ENCODE measurements at places on chromosomes 12 and 14.

DNA sequence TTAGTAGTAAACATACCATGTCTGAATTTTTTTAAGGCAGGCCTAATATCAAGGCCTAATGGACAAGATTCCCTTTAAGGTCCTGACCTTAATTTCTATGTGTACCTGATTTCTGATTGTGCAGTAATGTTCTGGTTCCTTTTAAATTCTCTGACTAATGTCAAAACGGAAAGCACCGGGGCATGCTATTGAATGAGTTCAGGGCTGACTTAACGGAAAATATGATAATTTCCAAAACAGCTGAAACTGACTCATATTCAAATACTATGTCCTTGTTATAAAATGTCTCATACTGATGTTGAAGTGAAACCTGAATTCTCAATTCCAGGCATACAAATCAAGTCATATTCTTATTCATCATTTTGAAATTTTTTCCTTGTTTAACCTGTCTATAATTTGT is 6.7 kb downstream of the TAS2R43 start:
- DNase-seq = no peak

DNA sequence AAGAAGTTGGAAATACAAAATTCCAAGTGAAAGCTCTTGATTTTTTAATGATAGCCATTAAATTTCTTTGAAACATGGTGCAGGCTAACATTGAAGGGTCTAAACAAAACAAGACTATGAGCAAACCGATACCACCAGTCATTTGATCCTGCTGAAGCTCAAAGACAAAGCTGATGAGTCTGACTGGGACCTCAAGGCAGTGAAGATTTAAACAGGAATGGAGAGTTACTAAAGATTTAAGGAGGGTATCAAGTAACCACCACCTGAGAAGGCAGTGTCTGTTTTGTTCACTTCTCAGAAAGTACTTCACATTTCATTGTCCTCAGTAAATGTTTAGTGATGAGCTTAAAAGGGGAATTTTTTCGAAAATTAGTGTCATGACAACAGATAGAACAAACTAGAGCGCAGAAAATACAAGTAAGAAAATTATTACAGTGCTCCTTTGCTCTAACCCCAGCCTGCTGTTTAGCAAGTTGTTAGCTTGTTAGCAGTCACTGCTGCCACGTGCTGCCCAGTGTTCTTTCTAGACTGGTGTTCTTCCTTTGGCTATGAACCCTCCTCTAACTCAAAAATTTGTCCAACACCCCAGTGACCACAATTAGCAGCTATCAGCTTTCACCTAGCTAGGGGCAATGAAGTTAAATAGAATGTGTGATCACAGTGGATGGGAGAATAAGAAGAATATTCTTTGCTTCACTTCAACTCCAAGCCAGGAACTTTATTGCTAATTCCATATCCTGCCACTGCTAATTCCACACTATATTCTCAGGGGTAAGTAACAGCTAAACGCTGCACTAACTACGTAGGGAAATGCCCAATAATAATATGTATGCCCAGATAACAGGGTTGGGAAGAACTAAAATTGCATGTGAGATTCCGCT is 41.1 kb downstream of the YAF2 start:
- DNase-seq = no peak

GRCh38 chr14:63543826-63544406 is 739 bp upstream of the PPP2R5E start:
- DNase-seq = no peak

DNA sequence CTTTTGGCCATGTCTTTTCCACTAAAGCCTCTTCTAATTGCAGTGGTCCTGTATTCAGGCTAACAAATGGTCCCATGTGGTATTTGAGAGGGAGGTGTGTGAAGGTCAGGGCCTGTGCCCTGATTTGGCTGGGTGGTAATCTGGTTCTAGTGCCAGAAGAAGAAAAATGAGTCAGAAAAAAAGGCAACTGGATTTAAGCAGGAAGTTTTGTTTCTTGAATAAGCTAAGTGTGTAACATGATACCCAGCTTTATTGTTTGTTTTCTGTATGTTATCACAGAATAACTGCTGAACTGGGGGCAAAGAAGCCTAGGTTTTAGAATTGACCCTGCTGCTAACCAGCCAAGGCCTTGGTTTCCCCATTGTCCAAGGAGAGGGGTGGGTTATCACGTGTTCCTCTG is 134.0 kb downstream of the ANO6 start:
- no peak for DNase-seq

DNA sequence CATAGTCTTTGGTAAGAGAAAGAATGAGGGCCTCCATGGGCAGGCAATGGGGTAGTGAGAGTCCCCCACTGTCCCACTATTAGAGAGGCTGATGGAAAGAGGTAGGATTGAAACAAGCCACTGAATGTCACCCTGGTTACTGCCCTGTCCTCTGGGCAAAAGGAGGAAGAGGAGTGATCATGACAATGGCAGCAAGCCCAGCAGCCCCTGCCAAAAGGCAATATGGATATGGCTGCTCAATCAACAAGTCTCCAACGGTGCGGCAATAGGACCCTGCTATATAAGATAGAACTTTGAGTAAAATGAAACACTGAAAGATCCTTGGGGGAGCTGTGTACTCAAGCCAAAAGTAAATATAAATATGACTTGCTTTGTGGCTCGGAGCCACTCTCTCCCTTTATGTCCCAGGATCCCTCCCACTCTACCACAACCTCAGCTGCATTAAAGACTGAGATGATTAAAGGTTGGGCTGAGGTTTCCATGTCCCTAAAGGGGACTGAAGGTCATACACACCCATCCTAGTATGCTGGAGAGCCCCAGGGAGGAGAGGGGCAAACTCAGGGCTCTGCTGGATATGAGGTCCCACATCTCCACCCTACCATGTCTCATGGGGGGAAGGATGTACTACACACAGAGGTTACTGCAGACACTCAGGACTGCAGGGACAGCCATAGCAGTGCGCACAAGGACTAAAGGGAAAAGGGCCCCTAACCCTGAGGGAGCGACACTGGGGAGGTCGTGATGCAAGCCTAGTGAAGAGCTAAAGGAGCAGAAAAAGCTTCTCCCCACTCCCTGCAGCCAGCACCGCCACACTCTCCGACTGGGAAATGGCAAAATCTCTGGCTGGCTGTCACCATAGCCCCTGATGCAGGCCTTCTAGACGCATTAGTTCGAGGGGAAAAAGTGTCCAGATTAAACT is 5.9 kb downstream of the POMT2 start:
- no peak for DNase-seq

DNA sequence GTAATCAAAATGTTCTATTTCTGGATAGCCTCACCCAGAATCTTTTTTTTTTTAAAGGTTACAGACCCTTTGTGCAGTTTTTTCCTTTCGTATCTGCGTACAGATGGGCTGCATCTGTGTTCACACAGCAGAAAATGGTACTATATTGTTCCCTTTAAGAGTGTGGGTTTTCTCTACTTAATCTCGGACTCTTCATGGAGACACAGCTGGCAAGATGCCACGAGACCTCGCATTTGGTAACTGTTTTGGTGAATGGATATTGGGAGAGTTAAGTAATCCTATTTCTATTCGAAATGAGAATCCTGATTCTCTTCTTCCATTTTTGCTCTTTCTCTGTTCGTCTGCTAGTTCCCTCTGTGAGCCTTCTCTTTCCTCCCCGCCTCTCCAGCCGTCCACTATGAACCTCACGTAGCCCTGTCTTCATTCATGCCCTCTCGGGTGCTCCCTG is 85.7 kb downstream of the SAMD4A start:
- DNase-seq = peak; percentile 54

DNA sequence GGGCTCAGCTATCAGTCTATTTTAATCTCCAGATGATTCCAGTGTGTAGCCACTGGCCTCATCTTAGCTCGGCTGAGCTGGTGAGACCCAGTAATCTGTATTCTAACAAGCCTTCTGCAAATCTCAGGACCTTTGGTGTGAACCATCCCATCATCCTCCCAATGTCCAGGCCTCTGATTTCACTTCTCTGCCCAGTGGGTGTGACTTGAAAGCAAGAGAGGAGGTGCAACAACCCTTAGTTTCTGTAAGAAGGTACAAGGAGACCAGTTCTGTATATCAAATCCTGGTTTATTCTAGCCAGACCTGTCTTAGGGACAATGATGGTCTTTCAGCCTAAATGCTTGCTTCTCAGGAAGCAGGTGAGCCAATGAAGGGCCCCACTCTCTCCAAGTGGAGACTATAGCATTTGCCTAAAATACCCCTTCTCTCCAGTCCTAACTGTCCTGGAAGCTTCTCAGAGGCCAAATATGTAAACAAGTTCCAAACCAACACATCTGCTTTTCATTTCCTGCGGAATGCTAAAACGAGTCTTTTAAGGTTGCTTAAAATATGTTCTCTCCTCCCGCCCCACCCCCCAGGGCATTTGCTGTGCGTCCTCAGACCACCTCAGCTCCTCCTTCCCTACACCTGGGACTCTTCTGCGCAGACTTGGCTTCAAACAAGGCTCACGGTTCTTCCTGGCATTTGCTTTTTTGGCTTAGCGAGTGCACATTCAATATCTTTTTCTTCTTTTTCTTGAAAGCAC is 78.4 kb upstream of the FUT8 start:
- peak; percentile 17 for DNase-seq

DNA sequence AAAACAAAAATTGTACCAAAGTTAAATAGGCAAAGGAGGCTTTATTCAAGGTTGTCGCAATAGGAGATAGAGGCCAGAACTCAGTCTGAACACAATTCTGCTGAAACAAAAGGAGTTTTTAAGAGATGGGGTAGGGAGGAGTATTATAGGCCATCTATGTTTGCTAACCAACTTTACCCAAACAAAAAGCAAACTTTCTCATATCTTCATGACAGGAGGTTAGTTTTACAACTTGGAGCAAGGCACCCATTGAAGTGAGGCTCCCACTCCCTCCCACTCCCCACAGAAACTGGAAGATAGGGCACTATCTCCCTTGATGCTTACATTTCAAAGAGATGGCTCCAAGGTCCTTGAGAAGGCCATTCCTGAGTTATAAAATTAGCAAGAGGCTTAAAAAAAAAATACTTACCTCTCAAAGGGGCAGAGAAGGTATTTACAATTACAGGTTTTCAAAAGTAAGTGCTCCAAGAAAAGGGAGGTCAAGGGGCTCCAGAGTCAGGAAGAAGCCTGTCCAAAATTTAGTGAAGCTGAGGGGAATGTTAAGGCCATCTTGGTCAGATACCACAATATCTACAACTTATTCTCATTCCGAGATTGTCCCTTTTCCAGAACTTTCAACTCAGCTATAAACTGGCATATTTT is 84.4 kb upstream of the DHRS4 start:
- DNase-seq = no peak

DNA sequence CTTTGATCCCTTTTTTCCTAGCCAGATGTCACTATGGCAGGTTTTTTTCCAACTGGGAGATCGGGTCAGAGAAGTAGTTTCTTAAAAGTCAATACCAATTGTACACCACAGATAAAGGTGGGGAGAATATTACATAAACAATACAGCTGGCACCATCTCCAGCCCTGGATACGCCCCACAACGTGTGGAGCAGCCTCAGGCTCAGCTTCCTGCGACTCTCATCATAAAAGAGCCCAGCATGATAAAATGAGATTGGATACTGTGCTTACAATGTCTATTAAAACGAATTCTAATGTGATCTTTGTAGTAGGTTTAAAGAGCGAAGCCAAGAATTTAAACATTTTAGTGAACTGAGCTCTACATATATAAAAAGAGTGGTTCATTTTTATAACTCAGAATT is 21.5 kb downstream of the EFCAB11 start:
- no peak for DNase-seq

DNA sequence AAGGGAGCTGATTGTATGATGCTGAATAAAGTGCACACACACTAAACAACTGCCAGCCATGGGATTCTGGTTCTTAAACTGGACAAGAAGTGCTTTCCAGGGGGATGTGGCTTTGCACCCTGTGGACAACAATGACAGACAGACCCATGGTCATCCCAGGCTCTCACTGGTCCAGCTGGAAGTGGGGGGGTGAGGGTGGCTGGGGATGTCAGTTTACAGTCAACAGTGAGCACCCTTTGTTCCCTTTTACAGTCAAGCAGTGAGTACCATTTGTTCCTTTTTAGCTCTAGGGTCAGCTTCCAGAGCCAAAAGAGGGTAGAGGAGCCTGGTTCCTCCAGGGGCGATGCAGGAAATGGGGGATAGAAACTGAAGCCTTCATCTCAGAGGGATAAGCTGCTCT is 100.7 kb downstream of the SMOC1 start:
- no peak for DNase-seq

DNA sequence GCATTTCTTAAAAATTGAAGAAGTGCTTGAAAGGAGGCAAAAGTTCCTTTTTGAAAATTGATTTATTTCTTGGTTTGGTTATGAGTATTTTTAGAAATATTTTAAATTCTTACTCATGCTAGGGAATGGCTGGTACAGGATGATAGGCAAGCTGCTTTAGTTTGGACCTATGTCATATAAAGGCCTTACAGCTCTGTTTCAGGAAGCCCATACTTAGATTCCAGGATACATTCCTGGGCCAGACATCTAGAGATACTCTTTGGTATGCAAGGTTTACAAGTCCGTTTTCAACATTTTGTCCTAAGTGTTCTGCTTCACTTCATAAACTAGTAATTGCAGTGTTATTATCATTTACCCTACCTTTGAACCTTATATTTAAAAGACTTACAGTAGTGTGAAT is 186.8 kb downstream of the FUT8 start:
- DNase-seq = no peak

DNA sequence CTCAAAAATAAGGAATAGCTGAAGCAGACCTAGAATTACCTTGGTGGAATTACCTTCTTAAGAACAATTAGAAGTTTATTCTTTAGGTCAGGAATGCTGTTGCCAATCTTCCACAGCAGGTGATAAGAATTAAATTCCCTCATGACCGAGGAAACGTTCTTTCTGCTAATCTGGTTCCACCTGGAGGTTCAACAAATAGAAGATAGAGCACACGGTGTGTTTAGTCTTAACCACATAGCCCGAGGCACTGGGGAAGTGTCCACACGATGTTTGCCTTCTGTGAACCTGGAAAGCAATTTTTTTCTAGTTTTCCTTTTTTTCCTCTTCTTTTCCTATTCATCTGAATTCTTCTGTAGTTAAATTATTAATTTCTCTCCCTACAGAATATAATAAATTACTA is 906.9 kb downstream of the NRXN3 start:
- no peak for DNase-seq

GRCh38 chr12:52601671-52602070 is 408 bp upstream of the KRT72 start:
- no peak for DNase-seq

- DNase-seq = no peak
These were observed 3.1 kb downstream of the CACNA2D4 start for GRCh38 chr12:1915082-1915968.

- DNase-seq = peak; percentile 72
These were observed 26.2 kb downstream of the RFLNA start for GRCh38 chr12:124321040-124321481.

- no peak for DNase-seq
These were observed 469.5 kb downstream of the VRK1 start for GRCh38 chr14:97266653-97267052.

DNA sequence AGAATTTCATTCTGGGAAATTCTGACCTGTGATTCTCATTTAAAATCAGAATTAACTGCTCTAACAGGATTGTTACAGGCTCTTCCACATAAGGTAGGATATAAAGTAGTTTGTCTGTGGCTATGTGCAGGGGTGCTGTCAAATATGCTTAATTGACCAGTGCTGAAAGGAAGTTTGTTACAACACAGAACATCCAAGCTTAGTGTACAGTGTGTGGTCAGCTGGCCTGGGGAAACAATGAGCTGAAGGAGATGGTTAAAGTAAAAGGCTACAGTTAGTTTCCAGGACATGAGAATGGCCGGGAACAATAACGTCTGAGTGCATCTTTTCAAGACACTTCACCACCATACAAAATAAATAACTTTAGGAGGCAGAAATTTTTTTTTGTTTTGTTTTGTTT is 68.0 kb downstream of the PKP2 start:
- no peak for DNase-seq

- DNase-seq = no peak
These were observed 50.3 kb downstream of the VRK1 start for GRCh38 chr14:96847451-96847850.

GRCh38 chr14:32491416-32492016 is 162.4 kb downstream of the AKAP6 start:
- DNase-seq = no peak
